ENCODE measurements at places on chromosomes 5 and 9.

- DNase-seq, result no peak
Measured at GRCh38 chr9:94920420-94921091, 194.1 kb downstream of the AOPEP start.

GRCh38 chr9:36191290-36191645 lies 547 bp downstream of the CLTA start:
- peak; percentile 84 for DNase-seq

DNA sequence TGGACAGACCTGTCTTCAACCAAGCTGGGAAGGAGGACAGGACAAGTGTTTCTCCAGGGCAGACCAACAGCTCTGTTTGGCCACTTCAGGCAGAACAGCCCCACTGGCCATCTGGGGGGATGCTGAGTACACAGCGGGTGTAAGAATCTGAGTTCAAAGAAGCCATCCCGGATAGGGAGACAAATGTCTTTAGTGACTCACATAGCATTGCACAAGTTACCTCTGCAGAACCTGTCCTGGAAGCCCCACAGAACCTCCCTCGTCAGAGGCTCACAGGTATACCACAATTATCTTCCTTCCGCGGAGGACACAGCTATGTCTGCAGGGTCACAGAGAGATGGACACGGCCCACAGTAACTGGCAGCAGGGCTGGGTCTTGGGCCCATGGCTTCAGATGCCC lies 2.0 kb downstream of the OR2V2 start:
- DNase-seq, result no peak

GRCh38 chr5:40655138-40655537 lies 24.6 kb upstream of the PTGER4 start:
- no peak for DNase-seq

DNA sequence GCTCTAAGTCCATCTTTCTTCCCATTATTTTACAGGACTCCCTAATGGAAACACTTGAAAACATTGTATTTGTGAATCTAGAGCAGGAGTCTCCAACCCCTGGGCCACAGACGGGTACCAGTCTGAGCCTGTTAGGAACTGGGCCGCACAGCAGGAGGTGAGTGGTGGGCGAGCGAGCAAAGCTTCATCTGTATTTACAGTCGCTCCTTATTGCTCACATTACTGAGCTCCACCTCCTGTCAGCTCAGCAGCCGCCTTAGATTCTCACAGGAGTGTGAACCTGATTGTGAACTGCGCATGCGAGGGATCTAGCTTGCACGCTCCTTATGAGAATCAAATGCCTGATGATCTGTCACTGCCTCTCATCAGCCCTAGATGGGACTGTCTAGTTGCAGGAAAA lies 111.0 kb downstream of the MED27 start:
- DNase-seq, result no peak

DNA sequence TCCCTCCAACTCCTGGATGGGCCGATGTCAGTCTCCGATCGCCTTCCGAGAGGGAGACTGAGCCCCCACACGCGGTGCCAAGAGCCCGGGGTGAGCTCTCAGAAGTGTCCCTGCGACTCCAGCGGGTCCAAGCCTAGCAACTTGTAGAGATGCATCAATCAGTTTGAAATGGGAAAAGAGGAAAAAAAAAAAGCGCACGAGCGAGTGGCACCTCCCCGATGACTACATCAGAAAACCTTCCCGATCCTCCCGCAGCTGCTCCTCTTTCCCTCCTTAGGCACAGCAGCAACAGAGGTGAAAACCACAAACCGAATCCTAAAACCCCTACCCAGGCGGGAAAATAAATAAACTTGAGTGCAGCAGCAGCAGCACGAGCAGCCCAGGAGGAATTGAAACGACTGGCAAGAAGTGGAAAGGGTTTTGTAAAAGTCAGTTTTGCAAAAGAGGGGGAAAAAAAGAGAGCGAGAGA lies 1.0 kb upstream of the EFNA5 start:
- no peak for DNase-seq

DNA sequence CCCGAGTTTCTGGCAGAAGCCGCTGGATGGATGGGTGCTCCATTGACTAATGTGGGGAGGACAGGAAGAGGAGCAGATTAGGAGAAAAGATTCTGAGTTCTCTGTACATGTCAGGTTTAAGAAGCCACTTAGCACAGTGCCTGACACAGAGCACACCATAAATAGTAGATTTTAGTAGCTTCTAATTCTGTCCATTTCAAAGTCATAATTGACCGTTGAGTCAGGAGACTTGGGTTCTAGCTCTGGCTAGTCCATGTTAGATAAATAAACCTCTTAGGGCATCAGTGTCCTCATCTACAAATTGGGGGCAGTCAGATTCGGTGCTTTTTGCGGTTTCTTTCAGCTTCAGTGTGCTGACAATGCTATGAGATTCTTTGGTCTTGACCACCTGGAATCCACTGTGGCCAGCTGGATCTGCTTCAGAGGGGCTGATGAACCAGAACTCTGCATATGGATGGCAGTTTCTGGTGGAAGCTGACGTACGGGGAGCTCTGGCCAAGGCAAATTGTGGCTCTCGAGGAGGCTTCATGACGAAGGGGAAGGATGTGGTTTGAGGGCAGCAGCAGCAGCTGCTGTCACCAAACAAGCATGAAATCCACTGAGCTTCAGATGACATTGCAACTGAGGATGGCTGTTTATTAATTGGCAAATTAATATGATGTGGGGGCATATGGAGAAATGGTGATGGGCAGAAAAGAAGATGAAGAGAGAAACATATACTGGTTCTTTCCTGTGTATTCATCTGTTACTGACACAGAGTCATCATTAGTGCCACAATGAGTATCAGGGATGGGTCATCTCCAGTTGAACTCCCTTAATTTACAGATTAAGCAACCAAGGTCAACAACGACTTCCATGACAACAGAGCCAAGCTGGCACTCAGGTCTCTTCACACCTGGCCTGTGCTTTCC lies 134.4 kb downstream of the AOPEP start:
- peak; percentile 84 for DNase-seq

- no peak for DNase-seq
Measured at GRCh38 chr5:180380856-180381255, 27.7 kb upstream of the GFPT2 start.

DNA sequence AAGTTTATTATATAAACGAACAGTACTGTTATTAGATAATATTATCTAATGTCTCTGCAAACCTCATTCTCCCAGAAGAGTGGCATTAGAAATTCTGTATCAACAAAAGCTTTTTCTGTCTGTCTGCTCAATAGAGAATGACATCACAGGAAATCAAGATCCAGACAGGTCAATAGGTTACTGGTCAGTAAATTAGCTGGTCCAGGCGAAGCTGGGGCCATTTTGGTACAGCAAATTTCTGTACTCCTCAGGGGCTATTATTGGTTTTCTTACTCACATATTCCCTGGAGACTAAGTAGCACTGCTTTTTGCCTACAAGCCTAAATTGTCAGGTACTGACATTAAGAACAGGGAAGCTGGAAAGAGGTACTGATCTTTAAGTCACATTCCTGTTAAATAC lies 80.5 kb downstream of the PLPP1 start:
- no peak for DNase-seq

DNA sequence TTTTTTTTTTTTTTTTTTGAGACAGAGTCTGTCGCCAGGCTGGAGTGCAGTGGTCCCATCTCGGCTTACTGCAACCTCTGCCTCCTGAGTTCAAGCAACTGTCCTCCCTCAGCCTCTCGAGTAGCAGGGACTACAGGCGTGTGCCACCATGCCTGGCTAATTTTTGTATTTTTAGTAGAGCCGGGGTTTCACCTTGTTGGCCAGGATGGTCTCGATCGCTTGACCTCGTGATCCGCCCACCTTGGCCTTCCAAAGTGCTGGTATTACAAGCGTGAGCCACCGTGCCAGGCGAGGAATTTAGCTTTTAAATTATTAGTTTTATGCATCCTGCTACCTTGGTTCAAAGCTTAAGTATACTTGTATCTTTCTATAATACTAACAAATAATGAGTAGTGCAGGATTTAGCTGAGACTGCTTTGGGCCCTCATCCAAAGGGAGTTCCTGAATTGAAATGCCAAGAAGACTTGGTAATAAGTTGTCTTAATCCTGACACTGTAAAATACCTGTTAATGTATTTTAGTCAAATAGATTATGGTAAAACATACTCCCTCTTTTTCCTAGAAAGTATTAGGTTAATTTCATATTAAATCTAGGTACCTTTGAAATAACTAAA lies 5.0 kb downstream of the CDC42SE2 start:
- DNase-seq, result no peak

GRCh38 chr5:102591650-102592049 lies 92.8 kb upstream of the SLCO6A1 start:
- no peak for DNase-seq

- DNase-seq, result no peak
Measured at GRCh38 chr5:174553556-174553955, 170.8 kb upstream of the MSX2 start.

DNA sequence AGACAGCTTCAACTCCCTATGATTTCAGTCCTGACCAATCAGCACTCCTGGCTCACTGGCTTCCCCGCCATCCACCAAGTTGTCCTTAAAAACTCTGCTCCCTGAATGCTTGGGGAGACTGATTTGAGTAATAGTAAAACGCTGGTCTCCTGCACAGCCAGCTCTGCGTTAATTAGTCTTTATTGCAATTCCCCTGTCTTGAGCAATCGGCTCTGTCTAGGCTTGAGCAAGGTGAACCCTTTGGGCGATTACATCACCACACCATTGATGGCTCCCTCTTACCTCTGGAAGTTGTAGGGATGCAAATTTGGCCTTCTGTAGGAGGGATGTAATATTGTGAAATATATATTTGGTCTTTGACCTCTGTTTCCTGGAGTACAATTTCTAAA lies 2.9 kb upstream of the SLC23A1 start:
- DNase-seq, result no peak

DNA sequence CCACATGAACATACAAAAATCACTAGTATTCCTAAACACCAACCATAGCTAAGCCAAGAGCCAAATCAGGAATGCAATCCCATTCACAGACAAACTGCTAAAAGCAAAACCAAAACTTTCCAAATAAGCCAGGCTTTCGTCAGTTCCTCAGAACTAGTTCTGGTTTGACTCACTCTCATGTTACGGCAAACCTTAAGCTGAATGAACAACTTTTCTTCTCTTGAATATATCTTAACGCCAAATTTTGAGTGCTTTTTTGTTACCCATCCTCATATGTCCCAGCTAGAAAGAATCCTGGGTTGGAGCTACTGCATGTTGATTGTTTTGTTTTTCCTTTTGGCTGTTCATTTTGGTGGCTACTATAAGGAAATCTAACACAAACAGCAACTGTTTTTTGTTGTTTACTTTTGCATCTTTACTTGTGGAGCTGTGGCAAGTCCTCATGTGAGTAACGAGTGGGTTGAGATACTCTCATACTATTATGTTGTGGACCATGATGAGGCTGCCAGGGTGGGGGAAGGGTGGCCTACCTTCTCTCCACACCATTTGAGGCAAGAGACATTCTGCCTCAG lies at the start of gene PDCD1LG2:
TSS of gene PDCD1LG2 (plus strand) at position 172 of the 572 bp plus-strand sequence. CDS start 12,016 bp downstream, outside the sequence.
- DNase-seq, result peak; percentile 84

- no peak for DNase-seq
Measured at GRCh38 chr9:87786423-87786822, 60.5 kb downstream of the CTSL start.

DNA sequence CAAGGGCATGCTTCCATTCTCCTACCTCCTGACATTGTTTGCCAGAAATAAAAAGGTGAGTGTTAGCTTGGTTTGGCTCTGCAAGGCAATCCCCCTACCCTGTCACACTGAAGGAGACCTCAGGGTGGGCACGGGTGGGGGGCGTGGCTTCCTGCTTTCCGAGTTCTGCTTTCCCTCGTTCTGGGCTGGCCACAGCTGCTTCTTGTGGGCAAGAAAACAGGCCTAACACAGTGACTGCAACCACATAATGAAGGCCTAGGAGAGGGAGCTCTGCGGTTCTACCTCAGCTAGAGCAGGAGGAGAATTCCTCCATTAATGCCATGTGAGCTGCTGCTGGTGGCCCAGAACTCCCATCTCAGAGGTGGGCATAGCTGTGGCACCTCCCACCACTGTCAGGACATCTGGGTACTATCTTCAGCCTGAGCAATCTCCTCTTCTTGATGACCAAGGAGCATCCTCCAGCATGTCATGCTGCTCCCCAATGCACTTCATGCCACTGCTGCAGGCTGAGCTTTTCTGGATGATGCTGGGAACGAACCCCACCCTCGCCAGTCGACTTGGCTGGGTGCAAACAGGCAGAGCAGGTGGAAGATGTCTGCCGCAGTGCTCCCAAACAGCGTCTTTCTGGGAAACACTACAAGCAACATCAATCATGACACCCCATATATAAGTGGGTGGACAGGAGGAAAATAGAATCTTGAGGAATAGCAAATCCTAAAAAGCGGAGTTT lies 139.5 kb upstream of the RAPGEF1 start:
- DNase-seq, result no peak

GRCh38 chr5:52598968-52599367 lies 188.7 kb upstream of the ITGA1 start:
- DNase-seq, result no peak

DNA sequence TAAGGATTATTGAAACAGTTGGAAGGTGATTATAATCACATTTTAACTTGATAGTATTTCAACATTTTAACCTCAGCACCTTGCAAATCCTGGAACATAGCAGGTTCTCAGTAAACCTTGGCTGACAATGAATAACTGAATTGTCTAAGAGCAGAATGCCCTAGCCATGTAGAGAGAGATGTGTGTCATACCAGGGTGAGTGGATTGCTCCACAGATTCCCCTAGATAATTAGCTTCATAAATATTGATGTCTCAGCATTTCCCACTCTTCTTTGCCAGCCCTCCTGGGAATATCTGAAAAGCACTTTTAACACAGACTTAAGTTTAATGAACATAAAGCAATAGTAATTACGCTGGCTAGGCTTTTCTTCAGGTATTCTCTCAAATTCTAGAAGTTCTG lies 363.5 kb downstream of the MAN2A1 start:
- no peak for DNase-seq

- no peak for DNase-seq
Measured at GRCh38 chr9:109745335-109746283, 34.4 kb upstream of the PALM2AKAP2 start.

GRCh38 chr5:169296419-169297143 lies 4.4 kb downstream of the SLIT3 start:
- DNase-seq, result no peak

- DNase-seq, result no peak
Measured at GRCh38 chr5:94316916-94317838, 301.2 kb downstream of the KIAA0825 start.

DNA sequence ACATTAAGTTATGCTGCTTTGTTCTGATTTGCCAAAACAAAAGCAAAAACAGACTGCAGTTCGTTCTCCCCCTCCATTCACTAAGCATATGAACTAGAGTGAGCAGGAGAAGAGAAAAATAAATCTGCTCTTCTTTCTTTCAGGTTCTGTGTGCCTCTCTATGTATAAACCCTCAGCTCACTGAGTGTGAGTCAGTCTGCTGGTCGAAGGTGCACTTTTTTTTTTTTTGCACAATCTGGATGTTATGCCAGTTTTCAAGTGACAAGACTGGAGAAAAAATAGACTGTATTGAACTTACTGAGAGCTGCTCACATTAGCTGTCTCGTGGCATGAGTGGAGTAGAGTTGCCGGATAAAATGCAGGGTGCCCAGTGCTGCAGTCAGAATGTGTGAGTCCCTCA lies 244.6 kb upstream of the ATP10B start:
- DNase-seq, result no peak
